RKO (cell line): ENCODE measurements at places on chromosomes 2 and 18.

DNA sequence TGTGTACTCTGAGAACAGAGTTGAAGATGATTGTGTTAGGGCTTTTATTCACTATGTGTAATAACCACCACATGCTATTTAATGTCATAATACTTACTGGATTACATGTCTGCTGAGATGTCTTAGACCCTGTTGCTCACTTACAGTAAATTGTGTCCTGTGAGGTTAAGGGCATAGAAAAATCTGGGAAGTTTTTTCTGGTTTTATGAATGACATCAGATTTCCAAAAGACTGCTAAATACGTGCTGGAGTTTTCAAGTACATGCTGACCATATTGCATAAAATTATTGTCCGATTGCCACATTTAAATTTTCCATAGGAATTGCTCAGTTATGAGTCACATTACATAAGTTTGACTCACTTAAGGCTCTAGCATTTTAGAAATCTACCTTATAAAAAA is 96.7 kb upstream of the COL5A2 start:
- peak; percentile 80 for DNase-seq

DNA sequence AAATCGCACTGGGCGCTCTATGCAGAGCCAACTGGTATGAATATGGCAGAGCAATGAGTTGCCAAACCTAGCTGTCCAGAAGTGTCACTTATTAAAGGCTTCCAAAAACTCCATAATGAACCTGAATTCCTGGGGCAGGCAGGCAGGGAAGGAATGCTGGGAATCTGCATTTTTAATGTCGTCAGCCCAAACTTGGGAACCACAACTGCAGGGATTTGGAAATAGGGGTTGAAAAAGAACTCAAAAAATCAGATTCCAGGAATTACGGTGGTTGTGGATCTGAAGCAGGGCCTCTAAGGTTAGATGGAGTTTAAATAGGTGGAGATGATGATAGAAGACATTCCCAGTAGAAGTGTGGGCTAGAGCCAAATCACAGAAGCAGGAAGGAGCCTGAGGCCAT is 15.0 kb downstream of the NCKAP5 start:
- no peak for DNase-seq

DNA sequence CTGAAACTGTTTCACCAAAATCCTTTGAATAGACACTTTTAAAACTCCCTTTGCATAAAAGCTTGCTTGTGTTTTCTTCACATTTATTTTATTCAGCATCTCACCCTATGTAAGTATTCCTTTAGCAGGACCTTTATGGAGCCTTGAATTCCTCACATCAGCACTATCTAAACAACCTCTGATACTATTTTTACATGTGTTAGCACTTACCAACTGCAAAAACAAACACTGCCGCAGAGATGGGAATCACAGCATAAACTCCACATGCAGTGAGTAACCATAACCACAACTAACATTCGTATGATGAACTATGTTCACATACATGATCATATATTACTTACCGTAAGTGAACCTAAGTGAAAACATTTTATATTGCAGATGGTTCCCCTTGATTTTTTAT is 15.4 kb downstream of the FBXO15 start:
- no peak for DNase-seq

GRCh38 chr2:60366135-60366712 is 187.2 kb downstream of the BCL11A start:
- DNase-seq = no peak

DNA sequence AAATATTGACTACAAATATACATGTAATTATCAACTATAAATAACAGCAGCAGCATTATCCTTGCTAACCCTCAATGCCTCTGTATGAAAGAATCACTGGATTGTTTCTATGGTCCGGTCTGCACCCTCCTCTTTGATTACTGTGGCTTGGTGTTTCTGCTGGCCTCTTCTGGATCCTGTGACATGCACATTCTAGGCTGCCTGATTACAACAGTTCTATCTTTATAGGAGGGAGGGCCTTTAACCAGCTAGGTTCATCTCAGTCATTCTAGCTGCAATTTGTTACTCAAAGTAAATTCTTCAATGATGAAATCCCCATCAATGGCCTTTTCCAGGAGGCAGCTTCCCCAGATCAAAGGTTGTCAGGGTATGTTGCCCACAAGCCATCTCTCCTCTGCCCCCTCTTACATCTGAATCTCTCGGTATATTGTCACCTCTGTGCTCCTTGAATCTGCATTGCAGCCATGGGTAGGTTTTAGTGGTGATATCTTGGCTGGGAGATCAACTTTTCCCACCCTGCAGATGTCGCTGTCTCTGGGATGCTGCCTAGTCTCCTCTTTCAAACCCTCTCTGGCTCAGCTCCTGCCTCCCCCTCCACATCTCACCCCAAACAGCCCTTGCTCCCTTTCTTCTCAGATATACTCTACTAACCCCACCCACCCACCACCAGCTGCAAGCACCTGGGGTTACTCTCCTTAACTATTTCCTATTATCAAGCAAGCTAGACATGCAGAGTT is 106.2 kb upstream of the BZW1 start:
- no peak for DNase-seq

DNA sequence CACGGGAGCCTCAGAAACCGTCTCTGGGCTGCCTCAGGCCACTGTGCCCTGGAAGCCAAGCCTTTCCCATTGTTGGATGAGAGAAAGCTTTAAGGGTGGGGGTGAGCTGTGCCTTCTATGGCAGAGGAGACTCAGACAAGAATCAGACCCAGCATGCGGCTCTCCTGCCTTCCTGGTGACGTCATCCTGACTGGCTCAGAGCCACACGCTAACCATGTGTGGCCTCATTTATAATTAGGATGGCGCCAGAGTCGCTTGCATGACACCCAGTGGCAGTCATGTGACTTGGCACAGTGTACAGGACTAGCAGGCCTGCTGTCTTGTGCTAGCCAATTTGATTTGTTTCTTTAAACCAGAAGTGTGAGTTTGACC is 99.1 kb downstream of the SH3BP4 start:
- peak; percentile 83 for DNase-seq

DNA sequence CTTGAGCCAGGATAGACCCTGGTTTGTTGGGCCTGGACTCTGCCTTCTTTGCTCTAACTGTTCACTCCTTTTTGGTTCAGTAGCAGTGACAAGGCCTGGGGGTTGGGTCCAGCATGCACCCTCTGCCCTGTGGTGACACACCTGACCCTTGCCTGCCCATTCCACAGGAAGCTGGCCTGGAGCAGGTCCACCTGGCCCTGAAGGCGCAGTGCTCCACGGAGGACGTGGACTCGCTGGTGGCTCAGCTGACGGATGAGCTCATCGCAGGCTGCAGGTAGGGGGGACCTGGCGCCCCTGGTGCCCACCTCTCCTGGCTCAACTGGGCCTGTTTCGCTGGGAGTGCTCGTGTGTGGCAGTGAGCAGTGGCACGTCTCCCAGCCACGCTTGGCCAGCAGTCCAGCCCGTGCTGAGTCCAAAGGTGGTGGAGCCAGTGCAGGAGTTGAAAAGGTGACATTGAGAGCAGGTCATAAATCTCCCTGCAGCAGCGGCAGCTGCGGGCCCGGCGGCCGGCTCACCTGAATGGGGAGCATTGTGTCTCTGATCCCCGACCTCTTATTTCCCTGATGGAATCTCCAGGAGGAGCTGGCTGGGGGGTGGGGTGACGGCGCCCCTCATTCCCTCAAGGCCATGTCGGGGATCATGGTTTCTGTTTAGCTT is 102.6 kb downstream of the DYSF start:
- no peak for DNase-seq

DNA sequence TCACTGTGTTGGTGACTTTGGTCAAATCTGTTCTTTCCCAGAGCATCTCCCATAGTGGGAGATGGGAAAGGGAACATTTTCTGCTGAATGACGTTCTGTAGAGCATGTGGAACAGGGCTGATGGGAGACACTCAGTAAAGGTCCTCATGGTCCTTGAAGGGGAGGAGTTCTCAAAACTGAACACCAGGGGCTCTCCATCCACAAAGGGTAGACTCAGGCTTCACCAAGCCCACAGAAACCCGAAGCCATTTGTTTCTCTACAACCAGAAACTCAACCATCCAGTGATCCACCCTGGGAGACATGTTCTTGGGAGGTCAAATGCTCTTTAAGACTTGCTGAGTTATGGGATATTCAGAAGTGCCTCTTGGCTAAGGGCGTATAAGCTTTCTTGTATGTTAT is 131.8 kb downstream of the ACOXL start:
- no peak for DNase-seq

GRCh38 chr18:58217052-58217451 is 173.0 kb downstream of the NEDD4L start:
- no peak for DNase-seq

GRCh38 chr18:76246590-76246989 is 248.5 kb downstream of the ZNF516 start:
- DNase-seq = no peak

DNA sequence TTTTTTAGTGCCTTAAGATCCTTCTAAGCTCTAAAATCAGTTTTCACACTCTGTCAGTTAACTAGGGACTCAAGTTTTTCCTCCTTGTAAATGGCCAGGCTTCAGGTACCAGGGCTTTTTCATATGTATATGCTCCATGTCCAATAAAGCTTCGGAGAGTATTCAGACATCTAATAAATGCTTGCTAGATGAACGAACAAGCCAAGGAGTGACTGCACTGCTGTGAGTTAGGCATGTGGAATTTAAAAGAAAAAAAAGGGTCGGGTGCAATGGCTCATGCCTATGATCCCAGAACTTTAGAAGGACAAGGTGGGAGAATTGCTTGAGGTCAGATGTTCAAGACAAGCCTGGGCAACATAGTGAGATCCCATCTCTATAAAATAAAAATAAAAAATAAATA is 81.9 kb downstream of the CDH2 start:
- DNase-seq = no peak

- DNase-seq = no peak
These were observed 110.6 kb upstream of the PXDN start for GRCh38 chr2:1854729-1855547.

GRCh38 chr2:163474889-163475288 is 260.9 kb downstream of the FIGN start:
- DNase-seq = no peak

DNA sequence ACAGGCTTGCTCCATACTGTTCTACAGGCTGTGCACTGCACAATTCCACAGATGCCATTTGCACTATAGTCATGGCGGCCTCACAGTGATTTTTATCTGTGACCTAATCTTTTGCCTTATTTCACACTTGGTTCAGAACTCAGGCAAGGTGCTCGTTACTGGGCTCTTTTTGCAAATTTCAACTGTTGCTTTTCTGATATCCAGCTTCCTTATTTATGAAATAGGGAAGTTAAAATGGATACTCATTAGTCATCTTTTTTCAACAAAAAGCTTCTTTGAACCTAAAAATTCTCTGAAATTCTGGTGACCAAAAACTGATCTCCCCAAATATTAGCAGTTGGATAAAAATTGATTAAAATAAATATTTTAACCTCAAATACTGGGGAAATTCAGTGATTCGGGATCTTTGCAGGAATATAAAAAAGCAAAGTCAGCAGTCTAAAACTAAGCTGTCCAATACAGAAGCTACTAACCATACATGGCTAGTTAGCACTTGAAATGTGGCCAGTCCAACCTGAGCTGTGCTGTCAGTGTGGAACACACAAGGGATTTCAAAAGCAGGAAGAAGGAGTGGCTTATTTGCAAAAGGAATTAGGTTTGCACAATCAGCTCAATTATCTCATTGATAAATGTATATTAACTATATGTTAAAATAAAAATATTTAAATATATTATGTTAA is 134.4 kb downstream of the COL4A4 start:
- DNase-seq = no peak

GRCh38 chr2:47194410-47194809 is 39.3 kb upstream of the STPG4 start:
- DNase-seq = no peak

GRCh38 chr2:85768713-85769112 is 14.9 kb downstream of the ATOH8 start:
- no peak for DNase-seq

- no peak for DNase-seq
These were observed 35.4 kb upstream of the CABYR start for GRCh38 chr18:24103320-24104021.

- no peak for DNase-seq
These were observed 45.3 kb upstream of the ROCK2 start for GRCh38 chr2:11389551-11390398.

DNA sequence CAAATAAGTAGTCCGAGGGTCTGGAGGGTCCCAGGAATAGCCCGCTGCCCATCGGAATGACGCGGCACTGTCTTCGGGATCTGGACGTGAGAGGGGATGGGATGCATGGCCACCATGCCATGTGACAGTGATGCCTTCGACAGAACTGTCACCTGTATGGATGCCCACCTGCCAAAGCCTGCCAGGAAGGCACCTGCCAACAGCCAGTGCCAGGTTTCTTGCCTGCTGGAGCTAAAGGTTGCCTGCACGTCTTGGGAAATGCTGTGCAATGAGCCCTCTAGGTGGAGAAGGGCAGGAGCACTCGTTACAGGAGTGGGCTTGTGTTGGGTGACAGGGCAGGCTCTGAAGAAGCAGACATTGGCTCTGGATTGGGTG is 20.5 kb downstream of the GPR35 start:
- DNase-seq = no peak

DNA sequence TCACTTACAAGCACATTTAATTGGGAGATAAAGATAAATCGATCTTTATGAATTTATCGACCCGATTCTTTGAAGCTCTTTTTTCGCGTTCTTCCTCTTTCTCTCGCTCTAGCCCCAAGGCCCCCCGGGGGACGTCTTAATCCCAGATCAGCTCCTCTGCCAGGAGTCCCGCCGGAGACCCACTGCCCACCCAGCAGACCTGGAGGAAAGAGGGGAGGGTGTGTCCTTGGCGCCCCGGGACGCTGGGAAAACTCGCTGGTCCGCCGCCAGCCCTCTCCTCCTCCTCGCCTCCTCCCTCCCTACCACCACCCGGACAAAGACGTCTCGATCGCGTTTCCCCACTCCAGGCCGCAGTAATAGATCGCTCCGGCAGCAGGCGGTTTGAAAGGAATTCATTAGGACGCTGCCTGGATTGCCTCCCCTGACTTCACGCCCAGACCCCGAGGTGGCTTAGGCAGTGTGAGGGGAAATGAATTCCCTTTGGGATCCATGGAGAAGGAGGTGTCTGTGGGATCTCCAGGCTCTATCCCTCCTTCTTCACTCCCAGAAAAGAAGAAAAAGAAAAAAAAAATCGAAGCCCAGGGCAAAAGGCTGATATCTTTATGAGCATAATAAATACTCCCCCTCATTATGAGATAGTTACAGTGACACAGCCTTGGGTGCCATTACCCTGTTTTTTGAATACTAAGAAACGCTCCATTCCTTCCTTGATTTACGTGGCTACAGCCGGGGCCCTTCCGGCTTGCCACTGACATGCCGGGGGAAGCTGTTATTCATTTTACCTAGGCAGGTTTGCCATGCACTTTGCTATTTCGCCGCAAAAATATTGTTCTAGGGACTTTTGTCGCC is 1.8 kb upstream of the GBX2 start:
- DNase-seq = no peak

GRCh38 chr2:167692936-167693335 is 554.5 kb downstream of the STK39 start:
- DNase-seq = no peak

- DNase-seq = no peak
These were observed 19.8 kb downstream of the FER1L5 start for GRCh38 chr2:96662360-96662759.

GRCh38 chr2:80393991-80394390 is 89.4 kb upstream of the LRRTM1 start:
- no peak for DNase-seq
